ENCODE measurements at places on chromosomes 1 and 21.

GRCh38 chr1:22876359-22877111 lies 96.1 kb downstream of the LACTBL1 start:
- DNase-seq, result no peak

GRCh38 chr1:94579876-94580294 lies 38.3 kb upstream of the F3 start:
- no peak for DNase-seq

DNA sequence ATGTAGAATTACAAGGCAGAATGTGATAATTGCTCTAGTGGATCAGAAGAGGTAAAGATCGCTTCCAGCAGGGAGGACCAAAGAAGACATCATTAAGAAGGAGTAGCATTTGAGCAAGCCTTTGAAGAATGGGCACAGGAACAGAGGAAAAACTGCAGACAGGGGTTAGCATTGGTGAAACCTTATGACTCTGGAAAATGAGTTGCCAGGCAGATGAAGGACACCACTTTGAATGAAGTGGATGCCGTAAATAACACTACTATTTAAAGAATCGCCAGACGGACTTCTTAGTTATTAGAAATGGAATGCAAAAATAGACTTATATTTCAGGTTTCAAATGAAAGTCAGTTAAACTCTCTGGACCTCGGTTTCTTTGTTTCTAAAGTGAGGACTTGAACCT lies 727.7 kb downstream of the USP25 start:
- no peak for DNase-seq

DNA sequence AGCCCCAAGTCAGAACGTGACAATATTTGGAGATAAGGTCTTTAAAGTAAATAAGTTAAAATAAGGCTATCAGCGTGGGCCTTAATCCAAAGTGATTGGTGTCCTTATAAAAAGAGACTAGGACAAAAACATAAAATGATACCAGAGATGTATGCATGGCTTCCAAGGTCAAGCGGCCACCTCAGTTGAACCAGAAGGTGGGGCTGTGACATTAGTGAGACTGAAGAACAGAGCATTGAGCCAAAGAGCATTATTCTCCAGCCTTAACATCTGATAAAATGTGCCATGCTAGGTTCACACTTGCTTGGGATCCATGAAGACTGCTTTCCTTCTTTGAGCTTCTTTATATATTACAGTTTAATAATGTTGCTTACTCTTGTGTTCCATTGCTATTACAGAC lies 554.6 kb downstream of the PLA2G4A start:
- no peak for DNase-seq

DNA sequence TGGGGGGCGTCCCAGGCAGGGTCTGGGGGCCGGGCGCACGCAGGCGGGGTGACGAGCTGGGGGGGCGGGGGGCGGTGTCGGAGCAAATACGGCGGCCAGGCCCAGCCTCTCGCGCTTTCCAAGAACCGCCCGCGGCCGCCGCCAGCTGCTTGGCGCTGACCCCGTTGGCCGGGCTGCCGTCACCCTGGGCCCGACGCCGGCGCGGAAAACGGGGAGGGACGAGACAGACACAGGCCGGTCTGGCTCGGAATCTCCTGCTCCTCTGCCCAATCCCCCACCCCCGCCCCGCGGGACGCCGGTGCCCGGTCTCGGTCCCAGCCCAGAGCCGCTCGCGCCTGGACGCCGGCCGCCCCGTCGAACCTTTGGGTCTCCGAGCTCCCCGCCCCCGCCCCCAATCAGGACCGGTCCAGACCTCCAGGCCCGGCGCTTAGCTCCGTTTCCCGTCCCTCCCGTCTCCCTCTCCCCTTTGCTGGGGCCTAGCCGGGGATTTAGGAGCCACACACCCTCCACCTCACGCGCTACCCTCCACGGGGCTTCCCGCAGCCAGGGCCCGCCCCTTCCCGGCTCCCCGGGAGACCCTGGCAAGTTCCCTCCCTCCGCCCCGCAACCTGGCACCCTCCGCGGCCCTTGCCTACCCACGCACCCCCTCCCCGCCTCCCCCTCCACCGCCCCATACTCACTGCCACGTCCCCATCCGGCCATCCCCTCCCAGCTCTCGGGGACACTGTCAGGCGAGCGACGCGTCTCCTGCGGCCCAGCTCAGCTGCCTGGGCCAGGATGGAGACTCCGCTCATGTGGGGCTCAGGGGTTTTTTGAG lies 800 bp upstream of the MMP23B start:
- DNase-seq, result no peak

DNA sequence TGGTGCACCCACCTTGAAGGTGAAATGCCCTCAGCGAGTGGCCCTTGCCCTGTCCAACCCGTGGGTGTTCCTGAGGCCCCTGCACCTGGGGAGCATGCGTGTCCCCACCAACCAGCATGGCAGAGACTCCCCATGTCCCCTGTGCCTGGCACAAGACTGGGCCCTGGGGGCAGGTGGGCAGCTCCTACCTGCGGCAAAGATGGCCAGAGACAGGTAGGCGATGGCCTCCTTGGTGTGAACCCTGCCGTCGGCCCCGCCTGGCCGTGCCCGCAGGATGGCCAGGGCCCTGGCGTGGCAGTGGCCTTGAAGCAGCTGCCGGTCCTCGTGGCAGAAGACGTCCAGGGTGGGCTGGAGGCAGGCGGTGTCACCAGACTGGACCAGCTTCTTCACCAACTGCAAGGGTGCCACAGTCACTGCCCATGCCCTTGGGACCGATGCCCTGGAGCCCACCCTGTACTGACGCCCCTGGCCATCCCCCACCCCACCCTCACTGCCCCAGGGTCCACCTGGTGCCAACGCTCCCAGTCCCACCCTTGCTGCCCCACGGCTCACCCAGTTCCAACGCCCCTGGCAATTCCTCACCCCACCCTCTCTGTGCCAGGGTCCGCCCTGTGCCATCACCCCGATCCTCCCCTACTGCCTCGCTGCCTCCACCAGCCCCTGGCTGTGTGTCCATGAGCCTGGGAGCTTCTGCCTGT lies 15.7 kb downstream of the TTC34 start:
- no peak for DNase-seq

GRCh38 chr1:36068866-36069265 lies 15.0 kb upstream of the TEKT2 start:
- no peak for DNase-seq

- DNase-seq, result no peak
Observed at GRCh38 chr1:47689894-47690293, 252.1 kb downstream of the FOXD2 start.

- no peak for DNase-seq
Observed at GRCh38 chr21:43849532-43850299, 15.3 kb upstream of the AGPAT3 start.

GRCh38 chr1:68232289-68233148 lies at the start of gene WLS:
WLS (minus strand) TSS chr1:68232523; CDS start chr1:68232299, 224 bp downstream.
- DNase-seq, result no peak

GRCh38 chr21:38263493-38263892 lies 6.7 kb downstream of the KCNJ15 start:
- DNase-seq, result no peak

GRCh38 chr1:112445596-112445995 lies 49.6 kb downstream of the CTTNBP2NL start:
- DNase-seq, result no peak

- no peak for DNase-seq
Observed at GRCh38 chr1:245790441-245790840, 635.7 kb downstream of the KIF26B start.

All from stimulated activated CD4-positive, alpha-beta T cell treated with anti-CD3 and anti-CD28 coated beads, TNF-alpha, amount 100 ng/mL, for 1 hour (primary cell).